Caki2 (cell line): ENCODE measurements at places on chromosomes 2 and 18.

DNA sequence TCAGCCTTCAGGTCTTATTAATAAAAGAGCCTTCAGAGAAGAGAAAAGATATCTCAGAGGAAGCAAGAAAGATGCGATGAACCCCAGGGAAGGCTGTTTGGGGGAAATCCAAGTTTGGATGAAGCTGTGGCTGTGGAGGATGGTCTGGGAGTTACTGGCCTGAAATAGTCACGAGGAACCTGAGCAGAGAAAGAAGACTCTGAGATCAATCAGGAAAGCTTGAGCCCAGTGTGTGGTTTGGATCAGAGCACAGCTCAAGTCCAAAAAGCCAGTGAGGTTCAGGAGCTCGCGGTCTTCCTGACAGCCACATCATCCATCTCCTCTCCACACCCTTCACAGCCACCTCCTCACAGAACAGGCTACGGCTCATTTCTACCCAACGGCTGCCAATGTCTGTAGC, 87.4 kb upstream of the SERPINE2 start:
- DNase-seq: no peak

DNA sequence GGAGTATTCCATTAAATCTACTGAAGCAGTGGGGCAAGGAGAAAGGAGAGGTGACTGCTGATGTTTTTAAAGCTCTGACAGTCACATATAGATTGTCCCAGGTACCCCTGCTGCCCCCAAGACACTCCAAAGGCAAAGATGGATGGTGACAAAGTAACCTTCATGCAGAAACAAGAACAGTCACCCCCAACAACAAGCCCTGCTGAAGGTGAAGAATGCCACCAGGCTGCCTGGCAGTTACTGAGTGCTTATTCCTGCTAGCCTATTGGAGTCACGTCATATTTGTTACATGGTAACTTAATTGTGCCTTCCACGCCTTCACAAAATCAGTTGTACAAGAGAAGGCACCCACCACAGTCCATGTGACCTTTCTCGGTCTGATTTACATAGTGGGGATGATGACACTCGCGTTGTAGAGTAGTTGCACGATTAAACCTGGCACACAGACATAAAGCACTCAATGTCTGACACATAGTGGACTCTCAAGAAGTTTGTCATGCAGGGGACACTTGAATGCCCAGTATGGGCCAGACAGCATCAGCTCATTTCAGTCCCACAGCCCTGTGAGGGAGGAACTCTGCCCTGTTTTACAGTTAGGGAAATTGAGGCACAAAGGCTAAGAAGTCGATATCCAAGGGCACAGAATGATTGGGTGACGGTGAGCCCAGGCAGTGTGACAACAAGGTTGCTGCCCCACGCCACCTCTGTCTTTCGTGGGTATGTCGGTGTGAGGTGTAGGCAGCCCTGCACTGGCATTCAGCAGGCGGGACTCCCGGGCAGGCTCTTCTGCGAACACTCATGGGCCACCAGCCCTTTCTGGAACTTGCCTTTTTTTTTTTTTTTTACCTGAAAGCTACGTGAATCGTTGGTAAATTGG, 62.7 kb downstream of the ZCCHC2 start:
- DNase-seq: no peak

- no peak for DNase-seq
Observed at GRCh38 chr2:218327451-218328210, 29.0 kb upstream of the CATIP start.

- peak; percentile 73 for DNase-seq
Observed at GRCh38 chr2:196173505-196173904, 2.1 kb upstream of the STK17B start.

DNA sequence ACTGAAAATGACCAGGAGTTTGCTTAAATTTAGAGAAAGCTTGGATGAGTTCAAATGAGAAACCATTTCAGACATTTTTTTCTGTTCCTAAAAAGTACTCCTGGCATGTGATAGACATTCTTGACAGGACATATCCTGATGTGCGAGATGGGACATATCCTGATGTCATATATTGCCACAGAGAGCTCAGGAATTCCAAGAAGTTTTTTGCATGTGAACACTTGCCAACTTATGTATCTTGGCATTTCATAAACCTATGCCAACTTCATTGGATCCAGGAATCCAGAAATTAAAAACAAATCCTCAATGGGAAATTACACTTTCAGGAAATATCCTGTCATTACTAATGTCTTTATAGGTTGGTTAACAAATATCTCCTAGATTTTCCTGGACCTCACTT, 2.9 kb upstream of the SERPINB3 start:
- DNase-seq: no peak

- peak; percentile 14 for DNase-seq
Observed at GRCh38 chr18:22639026-22639463, 221.3 kb upstream of the CTAGE1 start.

DNA sequence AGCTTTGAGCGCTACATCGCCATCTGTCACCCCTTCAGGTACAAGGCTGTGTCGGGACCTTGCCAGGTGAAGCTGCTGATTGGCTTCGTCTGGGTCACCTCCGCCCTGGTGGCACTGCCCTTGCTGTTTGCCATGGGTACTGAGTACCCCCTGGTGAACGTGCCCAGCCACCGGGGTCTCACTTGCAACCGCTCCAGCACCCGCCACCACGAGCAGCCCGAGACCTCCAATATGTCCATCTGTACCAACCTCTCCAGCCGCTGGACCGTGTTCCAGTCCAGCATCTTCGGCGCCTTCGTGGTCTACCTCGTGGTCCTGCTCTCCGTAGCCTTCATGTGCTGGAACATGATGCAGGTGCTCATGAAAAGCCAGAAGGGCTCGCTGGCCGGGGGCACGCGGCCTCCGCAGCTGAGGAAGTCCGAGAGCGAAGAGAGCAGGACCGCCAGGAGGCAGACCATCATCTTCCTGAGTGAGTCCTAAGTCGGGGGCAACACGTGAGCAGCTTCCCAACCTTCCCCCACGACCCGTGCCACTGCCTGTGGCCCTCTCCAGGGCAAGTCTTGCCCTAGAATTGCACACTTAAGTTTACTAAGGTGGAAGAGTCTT, 928 bp downstream of the GPR39 start:
- no peak for DNase-seq

DNA sequence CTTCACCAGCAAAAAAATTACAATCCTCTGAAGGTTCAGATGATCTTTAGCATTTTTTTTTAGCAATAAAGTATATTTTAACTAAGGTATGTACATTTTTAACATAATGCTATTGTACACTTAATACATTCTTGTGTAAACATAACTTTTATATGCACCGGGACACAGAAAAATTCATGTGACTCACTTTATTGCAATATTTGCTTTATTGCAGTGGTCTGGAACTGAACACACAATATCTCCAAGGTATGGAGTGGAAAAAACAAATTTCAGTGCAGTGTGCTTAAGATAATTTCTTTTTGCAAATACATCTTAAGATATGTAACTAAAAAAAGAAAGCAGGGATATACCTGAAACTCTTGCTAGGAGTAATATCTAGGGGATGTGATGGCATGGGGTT, 5.1 kb upstream of the TWSG1 start:
- no peak for DNase-seq

GRCh38 chr2:169828141-169828811, 1.0 kb downstream of the UBR3 start:
- DNase-seq: peak; percentile 46

DNA sequence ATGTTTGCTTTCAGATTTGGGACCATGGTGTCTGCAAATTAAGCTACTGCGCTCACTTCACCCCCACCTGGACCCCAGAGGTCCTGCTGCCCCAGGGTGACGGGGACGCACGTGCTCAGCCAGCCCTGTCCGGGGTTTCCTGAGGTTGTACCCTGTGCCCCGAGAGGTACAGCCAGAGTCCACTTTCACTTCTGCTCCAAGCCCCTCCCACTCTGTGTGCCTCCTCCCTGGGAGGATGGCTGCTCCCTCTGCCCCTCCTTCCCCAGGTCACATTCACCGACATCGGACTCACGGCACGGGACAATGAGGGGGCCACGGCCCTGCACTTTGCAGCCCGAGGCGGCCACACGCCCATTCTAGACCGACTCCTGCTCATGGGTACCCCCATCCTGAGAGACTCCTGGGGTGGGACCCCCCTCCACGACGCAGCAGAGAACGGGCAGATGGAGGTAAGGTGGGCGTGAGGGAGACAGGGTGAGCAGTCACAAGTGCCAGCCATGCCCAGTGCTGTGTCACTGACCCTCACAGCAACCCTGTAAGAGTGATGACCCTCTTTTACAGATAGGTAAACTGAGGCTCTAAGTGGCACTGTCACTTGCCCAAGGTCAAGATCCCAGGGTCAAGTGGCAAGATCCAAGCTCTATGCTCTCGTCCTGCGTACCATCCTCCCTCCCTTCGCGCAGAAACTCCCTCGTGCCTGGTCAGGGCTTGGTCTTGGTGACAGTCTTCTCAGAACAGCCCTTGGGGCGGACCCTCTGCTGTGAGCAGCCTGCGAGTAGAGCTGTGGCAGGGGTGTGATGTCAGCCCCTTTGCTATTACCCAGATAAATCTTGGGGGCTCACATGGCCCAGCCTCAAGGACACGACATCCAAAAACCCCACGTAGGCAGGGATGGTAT, 7.6 kb downstream of the ESPNL start:
- no peak for DNase-seq

- peak; percentile 49 for DNase-seq
Observed at GRCh38 chr2:235106874-235107639, 155.2 kb downstream of the SH3BP4 start.

- DNase-seq: no peak
Observed at GRCh38 chr18:10705786-10706185, 180.0 kb downstream of the NAPG start.

GRCh38 chr2:108220191-108220590, 19.6 kb upstream of the SULT1C3 start:
- DNase-seq: no peak

GRCh38 chr2:55010149-55010591, 40.1 kb downstream of the RTN4 start:
- DNase-seq: peak; percentile 68

DNA sequence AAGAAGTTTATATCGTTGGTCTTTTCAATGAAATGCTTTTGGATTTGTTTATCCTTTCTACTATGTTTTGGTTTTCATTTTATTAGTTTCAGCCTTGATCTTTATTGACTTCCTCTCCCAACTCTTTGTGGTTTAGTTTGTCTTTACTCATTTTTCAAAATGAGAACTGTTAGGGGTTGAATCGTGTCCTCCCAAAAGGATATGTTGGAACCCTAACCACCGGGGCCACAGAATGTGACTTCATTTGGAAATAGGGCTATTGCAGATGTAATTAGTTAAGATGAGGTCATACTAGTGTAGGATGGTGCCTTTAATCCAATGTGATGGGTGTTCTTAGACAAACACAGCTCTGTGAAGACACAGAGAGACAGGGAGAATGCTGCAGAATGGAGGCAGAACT, 60.4 kb upstream of the IL1R2 start:
- DNase-seq: no peak

DNA sequence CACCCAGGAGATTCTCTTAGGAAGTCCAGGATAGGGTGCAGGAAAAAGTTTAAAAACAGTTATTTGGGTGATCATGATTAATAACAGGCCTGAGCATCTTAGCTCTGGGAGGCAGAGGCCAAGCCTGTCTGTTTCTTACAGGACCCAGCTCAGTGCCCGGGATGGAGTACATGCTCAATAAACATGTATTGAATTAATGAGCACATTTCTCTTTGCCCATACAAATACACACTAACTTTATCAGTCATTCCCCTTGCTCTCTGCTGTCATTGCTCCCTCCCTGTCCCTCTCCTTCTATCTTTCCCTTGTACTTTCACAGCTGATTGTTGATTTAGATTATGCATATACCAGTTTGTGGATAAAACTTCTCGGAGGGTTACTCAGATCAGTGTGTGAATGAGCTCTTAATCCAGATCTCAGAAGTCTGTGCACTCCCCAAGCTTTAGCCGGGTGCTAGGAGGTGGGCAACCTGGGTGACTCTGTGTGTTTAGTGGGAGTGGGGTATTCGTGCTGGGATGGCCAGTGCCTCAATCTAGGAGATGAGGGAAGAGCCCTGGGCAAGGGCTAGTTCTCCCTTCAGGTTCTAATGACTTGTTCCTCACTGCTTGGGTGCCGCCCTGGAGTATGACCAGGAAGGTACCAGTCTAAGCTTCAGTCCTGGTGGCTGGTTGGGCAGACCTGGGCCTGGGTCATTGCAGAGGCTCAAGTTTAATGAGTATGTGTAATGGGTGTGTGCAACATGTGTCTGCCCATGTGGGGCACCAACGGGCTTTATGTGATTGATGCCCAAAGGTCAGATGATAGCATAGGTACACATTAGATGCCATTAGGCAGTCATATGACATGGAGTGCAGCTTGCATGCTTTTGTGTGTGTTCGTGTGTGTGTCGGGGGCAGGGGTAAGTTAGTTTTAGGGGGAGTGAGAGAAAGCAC, 10.6 kb downstream of the EMX1 start:
- no peak for DNase-seq

DNA sequence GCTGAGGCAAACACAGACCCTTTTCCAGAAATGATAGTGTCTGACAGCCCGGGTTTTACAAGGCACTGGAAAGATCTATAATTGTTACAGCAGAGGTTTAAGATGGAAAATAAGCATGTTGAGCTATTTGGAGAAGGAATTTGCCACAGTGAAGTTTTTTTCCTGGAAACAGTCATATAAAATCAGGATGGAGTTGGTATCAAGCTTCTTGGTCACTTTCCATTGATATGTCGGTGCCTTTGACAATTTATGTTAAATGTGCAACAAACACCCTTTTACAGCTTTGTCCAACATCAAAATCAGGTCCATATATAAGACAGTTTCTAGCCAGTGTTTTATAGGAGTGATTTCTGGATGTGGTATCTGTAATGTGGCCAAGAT, 117.2 kb upstream of the NRP2 start:
- DNase-seq: no peak

DNA sequence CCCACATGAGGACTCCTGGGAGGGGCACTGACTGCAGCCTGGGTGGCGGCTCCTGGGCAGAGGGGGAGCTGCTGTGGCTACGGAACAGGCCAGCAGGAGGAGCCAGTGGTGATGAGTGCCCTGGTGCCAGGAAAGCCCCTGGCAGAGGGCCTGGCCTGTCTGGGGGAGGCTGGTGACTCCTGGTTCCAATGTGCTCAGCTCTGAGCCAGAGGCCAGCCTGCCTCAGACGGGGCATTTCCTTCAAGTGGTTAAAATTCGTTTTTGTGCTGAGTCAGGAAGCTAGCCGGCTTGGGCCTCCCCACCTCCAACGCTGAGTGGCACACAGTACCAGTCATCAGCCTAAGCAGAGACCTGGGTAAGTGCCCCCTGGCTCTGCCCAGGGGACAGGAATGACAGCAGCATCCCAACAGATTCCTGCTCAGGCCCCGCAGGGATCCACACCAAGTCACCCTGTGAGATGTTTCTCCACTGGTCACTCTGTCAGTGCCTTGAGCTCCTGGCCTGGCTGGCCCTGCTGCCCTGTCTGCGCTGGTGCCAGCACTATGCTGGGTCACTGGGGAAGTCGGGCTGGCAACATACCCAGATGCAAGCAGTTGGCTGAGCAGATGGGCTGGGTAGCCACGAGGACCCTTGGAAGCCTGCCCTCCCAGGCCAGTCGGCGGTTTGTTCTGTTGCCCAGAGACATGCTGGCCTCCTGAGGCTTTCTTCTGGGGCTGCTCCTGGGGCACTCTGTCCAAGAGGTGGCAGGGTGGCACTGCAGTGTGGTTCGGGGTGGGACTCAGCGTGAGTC, 7.1 kb upstream of the KLF11 start:
- DNase-seq: peak; percentile 94
